ENCODE measurements at places on chromosomes 13 and 19.

DNA sequence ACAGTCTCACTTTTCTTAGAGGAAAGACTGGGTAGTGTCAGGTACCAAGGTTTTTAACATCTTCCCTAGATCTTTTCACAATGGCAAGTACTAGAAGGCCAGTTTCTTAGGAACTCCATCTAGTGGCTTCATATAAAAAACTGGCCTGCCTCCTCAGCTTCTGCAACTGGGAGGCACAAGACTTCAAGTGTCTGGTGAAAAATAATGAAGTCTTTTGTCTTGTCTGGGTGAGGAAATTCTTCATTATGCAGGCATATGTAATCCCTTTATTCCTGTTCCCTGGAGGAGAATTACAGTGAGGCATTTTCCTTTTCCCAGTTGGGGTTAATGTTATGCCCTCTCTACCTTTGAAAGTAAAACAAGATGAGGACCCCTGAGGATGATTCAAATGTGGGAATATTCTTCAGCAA lies 300.5 kb downstream of the NALCN start:
- no peak for DNase-seq

- DNase-seq = no peak
These were observed 18.3 kb downstream of the PDCD5 start for GRCh38 chr19:32599258-32599657.

GRCh38 chr19:567296-567900 lies 5.0 kb upstream of the BSG start:
- no peak for DNase-seq

GRCh38 chr13:106377341-106377740 lies 158.1 kb downstream of the EFNB2 start:
- DNase-seq = no peak

- DNase-seq = no peak
These were observed 790 bp downstream of the TPM4 start for GRCh38 chr19:16076958-16077611.

GRCh38 chr13:73107481-73107880 lies 48.7 kb downstream of the KLF5 start:
- no peak for DNase-seq

GRCh38 chr19:51729781-51730180 lies 6.0 kb upstream of the HAS1 start:
- no peak for DNase-seq

DNA sequence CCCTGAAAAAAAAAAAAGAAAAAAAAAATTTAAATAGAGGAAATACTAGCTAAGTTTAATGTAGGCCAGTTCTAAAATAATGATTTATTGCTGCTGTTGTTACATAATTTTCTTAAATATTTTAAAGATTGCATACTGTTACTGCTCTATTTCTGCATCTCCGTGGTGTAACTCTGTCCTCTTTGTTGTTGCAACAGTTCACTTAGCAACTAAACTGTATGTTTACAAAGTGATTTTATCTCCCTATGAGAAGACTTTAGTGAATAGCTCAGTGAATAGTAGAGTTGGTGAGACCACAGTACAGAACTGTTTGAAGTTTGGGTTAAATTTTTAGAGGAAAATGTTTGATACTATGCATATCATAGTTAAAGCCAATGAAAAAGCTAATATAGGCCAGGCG lies 19.4 kb downstream of the BRCA2 start:
- DNase-seq = no peak

GRCh38 chr19:10317045-10317856 lies 1.4 kb upstream of the FDX2 start:
- DNase-seq = no peak

DNA sequence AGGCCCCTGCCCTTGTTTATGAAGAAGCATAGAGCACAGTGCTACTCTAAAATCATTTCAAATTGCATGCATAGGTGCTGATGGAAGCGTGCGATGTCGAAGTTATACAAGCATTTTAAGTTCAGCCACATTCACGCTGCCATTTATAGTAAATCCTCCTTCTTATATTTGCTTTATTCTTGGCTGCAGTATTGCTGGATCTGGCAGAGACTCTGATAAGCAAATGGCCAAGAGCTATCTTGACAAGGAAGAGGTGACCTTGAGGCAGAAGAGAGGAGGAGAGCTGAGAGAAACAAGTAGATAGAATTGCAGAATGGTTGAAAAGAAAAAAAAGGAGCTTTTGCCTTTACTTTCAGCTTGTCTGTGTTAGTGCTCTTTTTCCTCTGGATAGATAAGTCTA lies 18.9 kb upstream of the MYO16 start:
- no peak for DNase-seq

GRCh38 chr13:107099661-107100060 lies 531.7 kb upstream of the ARGLU1 start:
- DNase-seq = no peak

DNA sequence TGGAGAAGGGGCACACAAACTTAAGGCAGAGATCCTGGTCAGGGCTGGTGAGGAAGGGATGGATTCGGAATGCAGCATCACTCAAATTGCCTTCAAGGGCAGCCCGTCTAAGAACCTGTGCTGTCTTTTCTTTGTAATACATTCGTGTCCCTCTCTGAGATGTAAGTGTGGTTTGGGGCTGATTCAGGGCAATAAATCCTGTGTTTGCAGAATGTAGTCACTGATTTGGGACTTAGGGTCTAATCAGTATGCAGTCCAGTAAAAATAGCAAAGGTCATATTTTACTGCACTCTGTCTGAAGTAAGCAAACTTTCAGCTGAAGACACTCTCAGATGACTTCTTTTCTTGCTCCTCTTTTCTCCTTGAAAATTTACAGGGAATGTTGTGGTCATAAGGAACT lies 93.8 kb upstream of the C1QTNF9B start:
- DNase-seq = no peak

GRCh38 chr19:31233295-31233800 lies 115.9 kb downstream of the TSHZ3 start:
- no peak for DNase-seq

GRCh38 chr19:32865326-32865725 lies 4.2 kb downstream of the SLC7A9 start:
- no peak for DNase-seq

DNA sequence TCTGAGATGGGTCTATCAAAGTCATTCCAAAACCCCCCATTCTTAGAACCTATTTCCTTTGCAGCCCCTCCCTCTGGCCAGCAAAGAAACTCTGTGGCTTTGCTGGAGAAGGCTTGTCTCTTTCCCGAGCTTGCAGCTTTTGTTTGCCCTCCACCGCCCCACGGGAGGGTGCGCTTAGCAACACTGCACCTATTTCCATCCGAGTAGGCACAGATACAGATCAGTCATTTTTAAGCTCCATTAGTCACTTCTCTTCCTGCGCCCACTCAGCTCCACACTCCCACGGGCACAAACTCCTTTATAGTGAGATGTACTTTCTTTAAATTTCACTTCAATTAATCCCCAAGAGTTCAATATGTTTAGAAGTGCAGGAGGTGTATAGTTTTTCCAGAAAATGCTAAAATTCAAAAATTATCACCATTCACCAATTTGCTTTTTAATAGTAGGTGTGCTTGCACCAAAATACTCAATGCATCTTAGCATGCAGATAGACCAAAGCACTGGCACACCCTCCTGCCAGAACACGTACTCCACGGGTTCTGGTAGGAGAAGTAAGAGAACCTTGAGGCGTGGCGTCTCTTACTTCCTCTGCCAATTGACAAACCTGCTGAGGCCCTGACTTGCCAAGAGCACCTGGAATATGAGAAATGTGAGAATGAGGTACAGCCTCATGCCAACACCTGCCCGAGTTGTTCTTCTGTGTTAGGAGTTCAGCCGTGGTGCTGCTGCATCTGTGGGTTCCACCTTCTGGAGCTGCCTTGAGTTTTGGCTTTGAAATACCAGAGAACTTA lies 183.7 kb downstream of the TEX29 start:
- DNase-seq = no peak

DNA sequence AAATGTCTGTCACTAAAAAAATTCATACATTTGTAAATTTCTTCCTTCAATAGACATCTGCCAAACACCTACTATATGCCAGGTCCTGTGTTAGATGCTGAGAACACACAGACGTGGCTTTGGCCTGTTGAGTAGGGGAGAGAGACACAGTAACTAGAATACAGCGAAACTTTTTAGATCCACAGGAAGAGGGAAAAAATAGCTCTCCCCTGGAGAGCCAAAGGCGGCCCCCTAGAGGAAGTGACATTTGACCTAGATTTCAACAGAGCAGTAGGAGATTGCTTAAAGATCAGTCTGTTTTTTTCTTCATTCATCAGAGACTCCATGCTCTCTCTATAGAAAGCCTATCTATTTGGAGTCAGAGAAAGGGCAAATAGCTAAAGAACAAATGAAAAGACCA lies 11.3 kb downstream of the LCP1 start:
- DNase-seq = no peak

DNA sequence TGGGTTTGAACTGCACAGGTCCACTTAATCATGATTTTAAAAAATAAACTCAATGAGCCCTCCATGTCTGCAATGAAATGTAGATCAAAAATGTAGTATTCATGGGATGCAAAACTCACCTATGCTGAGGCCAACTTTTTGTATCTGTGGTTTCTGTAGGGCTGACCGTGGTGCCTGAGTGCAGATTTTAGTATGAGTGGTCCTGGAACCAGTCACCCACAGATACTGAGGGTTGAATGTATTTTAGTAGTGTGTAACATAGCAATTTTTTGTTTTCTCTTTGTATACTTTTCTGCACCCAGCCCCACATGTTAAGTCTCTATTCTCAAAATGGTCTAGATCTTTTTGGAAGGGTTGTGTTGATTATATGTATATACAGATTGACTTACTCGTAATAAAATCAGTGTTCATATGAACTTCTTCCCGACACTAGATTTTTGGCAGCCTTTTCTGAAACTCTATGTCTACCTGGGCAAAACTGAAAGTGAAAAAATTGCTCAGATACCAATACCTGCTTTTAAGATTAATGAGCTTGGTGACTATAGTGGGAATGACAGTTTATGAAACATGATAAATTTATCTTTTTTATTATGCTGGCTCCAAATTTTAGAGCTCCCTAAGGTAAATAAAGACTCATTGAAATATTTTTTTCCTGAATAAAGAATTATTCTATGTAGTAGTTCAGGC lies 51.6 kb downstream of the DNAJC15 start:
- no peak for DNase-seq

DNA sequence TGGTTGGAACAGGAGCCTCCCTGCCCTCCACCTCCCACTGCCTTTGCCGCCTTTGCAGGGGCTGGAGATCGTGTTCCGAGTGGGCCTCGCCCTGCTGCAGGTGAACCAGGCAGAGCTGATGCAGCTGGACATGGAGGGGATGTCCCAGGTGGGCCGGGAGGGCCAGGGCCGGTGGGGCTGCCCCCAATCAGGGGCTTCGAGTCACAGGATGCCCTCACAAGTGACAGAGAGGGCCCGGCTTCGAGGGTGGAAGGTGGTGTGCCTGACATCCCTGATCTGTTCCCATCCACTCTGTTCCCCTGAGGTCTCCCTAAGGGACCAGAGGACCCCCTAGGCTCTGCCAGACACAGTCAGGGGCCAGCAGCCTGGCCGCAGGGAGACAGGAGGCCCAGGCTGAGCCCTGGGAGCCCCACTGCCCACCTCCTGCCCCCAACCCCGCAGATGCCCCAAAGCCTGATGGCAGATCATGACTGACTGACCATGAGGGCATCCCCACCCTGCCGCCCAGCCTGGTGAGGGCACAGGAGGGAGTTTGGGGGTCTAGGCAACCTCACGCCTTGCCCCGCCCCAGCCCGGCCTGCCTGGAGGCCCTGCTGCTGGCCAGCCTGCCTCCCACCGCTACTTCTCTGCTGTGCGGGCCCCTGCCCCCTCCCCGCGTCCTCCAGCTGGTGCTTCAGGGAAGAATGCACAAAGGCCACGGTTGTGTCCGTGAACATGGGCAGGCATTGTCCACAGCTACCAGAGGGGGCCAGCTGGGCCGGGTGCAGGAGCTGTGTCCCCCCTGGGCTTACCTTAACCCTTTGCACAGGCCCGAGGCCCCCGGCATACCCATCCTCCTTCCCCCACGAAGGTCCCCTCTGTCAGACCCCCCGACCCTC lies 21.8 kb downstream of the EVI5L start:
- DNase-seq = no peak

GRCh38 chr19:56159622-56160271 lies 16.1 kb upstream of the GALP start:
- DNase-seq = no peak

DNA sequence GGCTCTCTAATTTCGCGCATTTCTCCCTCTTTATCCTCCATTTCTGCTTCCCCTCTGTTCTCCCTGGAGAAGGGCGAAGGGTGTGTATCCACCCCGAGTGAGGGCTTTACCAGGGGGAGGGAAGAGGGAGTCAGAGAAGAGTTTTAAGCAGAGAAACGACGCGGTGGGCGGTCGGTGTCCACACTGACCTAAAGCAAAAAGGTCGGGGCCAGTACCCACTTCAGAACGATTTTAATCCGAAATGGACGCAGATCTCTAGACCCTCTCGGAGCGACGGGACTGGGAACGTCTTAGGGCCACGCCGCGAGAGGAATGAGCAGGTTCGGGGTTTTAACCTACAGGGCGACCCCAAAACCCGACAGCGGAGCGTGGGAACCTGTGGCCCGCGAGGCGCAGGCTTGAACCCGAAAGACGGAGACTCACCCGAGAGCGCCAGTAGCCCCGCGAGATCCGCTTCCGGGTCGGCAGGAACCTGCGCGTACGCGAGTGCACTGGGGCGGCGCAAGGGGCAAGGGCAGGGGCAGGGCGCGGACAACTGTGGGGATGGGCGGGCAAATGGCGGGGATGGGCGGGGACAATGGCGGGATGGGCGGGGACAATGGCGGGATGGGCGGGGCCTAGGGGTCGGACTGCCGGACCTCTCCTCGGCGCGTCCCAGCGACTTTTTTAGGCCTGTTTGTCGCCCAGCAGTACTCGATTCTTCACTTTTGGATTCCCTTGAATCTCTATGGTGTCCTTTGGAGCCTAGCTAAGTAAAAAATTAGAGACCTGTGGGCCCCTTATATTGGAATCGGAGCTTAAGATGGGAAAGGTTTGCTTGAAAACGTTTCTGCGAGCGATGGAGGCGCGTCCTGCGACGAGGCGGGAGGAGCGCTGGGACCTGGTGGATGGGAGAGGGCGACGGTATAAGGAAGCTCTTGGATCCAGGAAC lies at the start of gene ZNF677:
TSS of gene ZNF677 (minus strand) at position 463 of the 931 bp plus-strand sequence. CDS start 3,323 bp downstream, outside the sequence.
- DNase-seq = no peak

DNA sequence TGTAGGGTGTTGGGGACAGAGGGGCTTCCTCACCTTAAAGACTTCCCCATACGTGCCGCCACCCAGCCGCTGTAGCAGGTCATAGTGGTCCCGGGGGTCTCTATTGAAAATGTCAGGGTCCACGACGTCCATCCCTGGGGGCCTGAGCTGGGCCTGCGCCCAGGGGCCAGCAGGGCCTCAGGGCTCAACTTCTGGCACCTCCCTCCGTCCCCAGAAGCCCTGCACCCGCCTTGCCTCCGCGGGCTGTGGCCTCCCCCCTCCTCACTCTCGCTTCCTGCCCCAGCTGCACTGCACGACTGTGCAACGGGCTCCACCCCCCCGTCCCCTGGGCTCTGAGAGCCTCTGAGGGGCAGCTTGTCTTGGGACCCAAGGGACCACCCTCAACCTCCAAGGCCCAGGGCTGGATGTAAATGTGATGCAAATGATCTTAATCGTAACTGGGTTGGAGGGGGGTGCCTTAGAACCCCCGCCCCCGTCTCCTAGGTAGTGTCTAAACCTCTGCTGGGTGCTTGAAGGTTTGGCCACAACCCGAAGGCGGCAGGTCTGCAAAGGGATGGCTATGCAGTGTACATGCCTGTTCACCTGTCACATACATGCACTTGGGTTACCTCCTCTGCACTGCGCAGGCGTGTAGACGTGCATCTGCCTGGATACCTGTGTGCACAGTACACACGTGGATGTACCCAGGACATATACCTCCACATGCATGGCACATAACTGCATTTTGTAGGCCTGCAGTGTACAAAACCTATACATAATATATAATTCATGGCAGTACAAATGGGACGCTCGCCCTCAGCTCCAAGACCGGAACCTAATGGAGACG lies at the start of gene MAP4K1:
TSS of gene MAP4K1 (minus strand) at position 190 of the 826 bp plus-strand sequence. CDS start at position 132, 58 bp downstream.
- no peak for DNase-seq

All from SHP77 treated with DMSO at 0.1 percent for 48 hours (cell line).